Activated CD4-positive, alpha-beta T cell treated with anti-CD3 and anti-CD28 coated beads for 48 hours (primary cell): ENCODE measurements at places on chromosomes 7 and 10.

DNA sequence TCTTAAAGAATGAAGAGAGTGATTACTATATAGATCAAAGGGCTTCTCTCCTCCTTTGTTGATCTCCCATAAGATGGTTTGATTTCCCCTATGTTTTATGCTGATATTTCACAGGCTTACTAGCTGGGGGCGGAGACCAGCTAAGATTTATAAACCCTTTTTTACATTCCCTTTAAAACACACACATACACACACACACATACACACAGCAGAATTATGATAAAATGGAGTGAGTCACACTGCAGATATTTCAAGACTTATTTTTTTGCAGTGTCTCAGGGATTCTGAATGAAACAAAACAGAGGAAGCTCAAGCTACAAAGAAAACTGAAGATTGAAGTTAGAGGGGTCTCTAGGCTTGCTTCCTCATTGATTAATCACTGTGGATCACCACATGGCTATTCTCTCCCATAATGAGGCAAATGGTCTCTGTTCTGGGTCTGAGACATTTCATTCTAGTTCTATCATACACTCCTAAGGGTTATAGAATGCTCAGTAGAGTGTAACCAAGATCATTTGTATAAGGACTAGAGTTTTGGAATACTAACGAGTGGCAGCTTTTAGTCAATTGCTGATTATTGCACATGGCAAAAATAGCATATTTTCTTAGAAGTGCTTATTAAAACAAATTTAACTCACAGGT lies 18.6 kb downstream of the INA start:
- DNase-seq: no peak

DNA sequence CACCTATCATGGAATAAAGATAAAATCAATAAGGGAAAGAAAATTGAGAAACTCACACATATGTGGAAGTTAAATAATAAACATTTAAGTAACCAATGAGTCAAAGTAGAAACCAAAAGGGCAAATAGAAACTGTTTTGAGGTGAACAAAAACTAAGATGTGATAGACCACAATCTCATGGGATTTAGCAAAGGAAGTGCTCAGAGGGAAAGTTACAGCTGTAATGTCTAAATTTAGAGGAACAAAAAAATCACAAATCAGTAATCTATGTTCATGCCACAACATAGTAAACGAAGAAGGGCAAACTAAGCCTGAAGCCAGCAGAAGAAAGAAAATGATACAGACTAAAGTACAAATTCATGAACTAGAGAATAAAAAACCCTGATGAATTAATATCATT lies 16.3 kb downstream of the CYP3A4 start:
- DNase-seq: no peak

DNA sequence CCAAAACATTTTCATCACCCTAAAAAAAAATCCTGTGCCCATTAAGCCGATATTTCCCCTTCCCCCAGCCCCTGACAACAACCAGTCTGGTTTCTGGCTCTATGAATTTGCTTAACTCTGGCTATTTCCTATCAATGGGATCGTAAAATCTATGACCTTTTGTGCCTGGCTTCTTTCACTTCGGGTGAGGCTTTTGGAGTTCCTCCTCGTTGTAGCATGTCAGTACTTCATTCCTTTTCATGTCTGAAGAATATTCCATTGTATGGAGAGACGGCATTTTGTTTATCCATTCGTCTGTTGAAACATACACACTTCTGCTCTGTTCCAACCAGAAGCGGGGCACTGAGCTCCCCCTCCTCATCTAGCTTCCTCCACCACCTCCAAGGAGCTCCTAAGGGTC lies 29.5 kb downstream of the TACC2 start:
- no peak for DNase-seq

GRCh38 chr7:153380636-153381035 lies 621.1 kb downstream of the ACTR3B start:
- no peak for DNase-seq

GRCh38 chr7:140242057-140243031 lies 65.6 kb upstream of the KDM7A start:
- no peak for DNase-seq
